Kidney epithelial cell (primary cell): ENCODE measurements at places on chromosomes 6 and 20. TPM values are rescaled to one million over a fixed set of nuclear protein-coding genes. Genes with fewer than 3 reads are reported as not detected.

Gene TOMM34
- total RNA-seq = 62.3 and 72.9 TPM in 2 replicates

Gene ADGRF5
- 0.13 and 0.48 TPM in 2 replicates for total RNA-seq

Gene NOX3
- total RNA-seq = 0.17 TPM in 1 of 2 replicates, not detected in the other

Gene ROS1
- total RNA-seq = under 0.01 and 0.04 TPM in 2 replicates

DNA sequence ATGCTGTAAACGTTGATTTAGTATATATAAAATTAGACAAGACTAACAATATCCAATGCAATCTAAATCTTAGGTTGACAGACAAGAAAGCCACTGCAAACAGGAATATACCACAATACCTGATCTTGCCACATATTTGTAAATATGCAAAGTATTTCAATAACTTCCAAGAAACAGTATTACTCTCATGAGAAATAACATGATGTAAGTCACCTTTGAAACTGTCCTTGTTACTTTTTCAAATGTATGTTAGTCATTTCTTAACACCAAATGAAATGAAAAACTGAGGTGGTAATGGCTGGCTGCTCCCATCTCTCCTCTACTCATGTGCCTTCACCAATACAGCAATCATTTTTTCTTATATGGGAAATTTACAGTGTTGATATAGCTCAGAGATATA lies 118.7 kb downstream of the ATG5 start:
- DNase-seq = no peak

- DNase-seq = no peak
Observed at GRCh38 chr6:119661628-119662027, 312.1 kb upstream of the MAN1A1 start.

DNA sequence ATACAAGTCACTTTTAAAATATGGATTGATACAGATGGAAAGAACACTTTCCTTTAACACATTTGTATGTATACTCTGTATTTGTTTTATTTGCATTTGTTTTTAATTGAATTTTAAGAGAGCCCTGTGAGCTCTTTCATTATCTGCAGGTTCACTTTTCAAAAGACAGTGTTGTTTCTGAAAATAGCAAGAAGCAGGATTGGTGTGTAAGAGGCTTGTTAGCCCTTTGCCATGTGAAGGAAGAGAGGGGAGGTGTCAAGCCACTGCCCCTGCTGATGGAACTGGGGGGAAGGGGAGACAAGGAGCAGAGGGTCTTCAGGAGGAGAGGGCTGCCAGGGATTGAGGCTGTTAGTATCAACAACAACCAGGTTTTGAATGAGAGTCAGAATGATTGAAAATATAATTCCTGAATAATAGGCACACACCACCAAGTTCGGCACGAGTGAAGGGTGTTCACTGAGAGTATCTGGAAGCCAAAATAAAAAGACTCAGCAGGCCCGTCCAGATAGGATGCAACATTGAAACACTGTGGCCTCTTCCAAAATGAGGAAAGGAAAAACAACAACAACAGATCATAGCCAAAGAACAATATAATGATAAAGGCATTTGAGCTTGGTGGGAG lies 12.6 kb upstream of the PBOV1 start:
- DNase-seq = no peak

DNA sequence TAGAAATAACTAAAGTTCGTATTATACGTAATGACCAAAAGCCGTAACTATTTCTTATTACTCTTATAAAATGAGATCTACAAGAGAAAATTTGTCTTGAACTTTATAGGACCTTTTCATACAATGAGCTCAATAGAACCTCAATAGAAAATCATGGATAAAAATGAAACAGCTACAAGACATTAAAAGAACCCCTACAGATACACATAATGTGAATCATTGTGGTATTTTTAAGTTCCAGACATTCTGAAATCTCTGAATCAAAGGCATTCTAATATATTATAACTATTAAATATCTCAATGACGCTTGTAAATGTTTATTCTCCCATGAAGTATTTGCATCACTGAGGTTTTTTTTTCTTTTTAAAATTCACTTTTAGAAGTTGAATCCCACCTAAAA lies 22.2 kb upstream of the POU3F2 start:
- no peak for DNase-seq

- DNase-seq = no peak
Observed at GRCh38 chr20:1905693-1906092, 10.5 kb downstream of the SIRPA start.
